ENCODE measurements at places on chromosomes 6 and 20.

- DNase-seq, result no peak
- no peak overlapping the region for H3K27ac ChIP-seq
- no peaks in the 10 kb centered on the region for H3K4me1 ChIP-seq
- H3K36me3 ChIP-seq, result no peaks in the 10 kb centered on the region
- no peaks in the 10 kb centered on the region for H3K27me3 ChIP-seq
Observed at GRCh38 chr6:18477301-18477941, 90.3 kb downstream of the RNF144B start.

- DNase-seq, result no peak
- H3K4me3 ChIP-seq, result no peak overlapping the region
- no peaks in the 10 kb centered on the region for H3K36me3 ChIP-seq
- H3K27ac ChIP-seq, result no peak overlapping the region
Observed at GRCh38 chr6:122760330-122760729, 19.2 kb upstream of the FABP7 start.

GRCh38 chr20:10572853-10573252 lies 100.9 kb downstream of the JAG1 start:
- no peak overlapping the region for H3K27ac ChIP-seq
- H3K4me3 ChIP-seq, result no peak overlapping the region
- no peaks in the 10 kb centered on the region for H3K27me3 ChIP-seq
- no peaks in the 10 kb centered on the region for H3K4me1 ChIP-seq
- no peak for DNase-seq

GRCh38 chr20:51400051-51400926 lies 142.2 kb downstream of the NFATC2 start:
- no peaks in the 10 kb centered on the region for H3K4me1 ChIP-seq
- no peaks in the 10 kb centered on the region for H3K36me3 ChIP-seq
- peak; percentile 38 for DNase-seq
- no peak overlapping the region for H3K4me3 ChIP-seq

- no peak overlapping the region for H3K4me3 ChIP-seq
- DNase-seq, result no peak
- H3K27ac ChIP-seq, result no peak overlapping the region
- no peaks in the 10 kb centered on the region for H3K4me1 ChIP-seq
- no peaks in the 10 kb centered on the region for H3K27me3 ChIP-seq
- H3K36me3 ChIP-seq, result no peaks in the 10 kb centered on the region
Observed at GRCh38 chr6:138397128-138398122, 6.6 kb upstream of the HEBP2 start.

DNA sequence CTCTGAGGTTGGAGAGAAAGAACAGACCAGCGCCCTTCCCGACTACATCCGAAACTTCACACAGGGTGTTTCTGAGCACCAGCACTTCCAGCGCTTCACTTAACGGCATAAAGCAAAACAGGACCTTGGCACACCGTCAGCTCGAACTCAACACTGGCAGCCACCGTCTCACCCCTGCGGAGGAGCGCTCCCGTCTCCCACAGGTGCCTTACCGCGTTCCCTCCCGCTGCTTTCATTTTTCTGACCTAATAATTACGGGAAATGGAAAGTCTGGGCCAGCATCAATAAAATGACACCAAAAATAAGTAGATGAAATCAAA lies 37.7 kb upstream of the SYNJ2 start:
- H3K27me3 ChIP-seq, result no peaks in the 10 kb centered on the region
- no peak for DNase-seq
- H3K4me1 ChIP-seq, result no peaks in the 10 kb centered on the region
- no peaks in the 10 kb centered on the region for H3K36me3 ChIP-seq
- no peak overlapping the region for H3K27ac ChIP-seq

GRCh38 chr6:81708113-81708699 lies 44.3 kb downstream of the TENT5A start:
- no peaks in the 10 kb centered on the region for H3K27me3 ChIP-seq
- DNase-seq, result no peak
- H3K27ac ChIP-seq, result no peak overlapping the region
- H3K36me3 ChIP-seq, result no peaks in the 10 kb centered on the region

- no peak overlapping the region for H3K27ac ChIP-seq
- H3K36me3 ChIP-seq, result no peaks in the 10 kb centered on the region
- DNase-seq, result no peak
- H3K27me3 ChIP-seq, result no peaks in the 10 kb centered on the region
Observed at GRCh38 chr6:45174045-45174444, 154.1 kb upstream of the RUNX2 start.

- H3K27ac ChIP-seq, result no peak overlapping the region
- no peak overlapping the region for H3K4me3 ChIP-seq
- DNase-seq, result no peak
Observed at GRCh38 chr20:36666181-36666740, 20.3 kb upstream of the SLA2 start.

- H3K4me3 ChIP-seq, result peak within 1 kb of the TSS; percentile 94
- peak within 1 kb of the TSS; percentile 99 for H3K27ac ChIP-seq
- H3K27me3 ChIP-seq, result no peaks in the 10 kb centered on the region
- DNase-seq, result peak; percentile 44
Observed at GRCh38 chr6:149317644-149318571, at the start of gene TAB2. TAB2 (plus strand) TSS chr6:149317712; CDS start chr6:149369998, 52,286 bp downstream.

GRCh38 chr6:6317386-6317785 lies 3.1 kb downstream of the F13A1 start:
- no peaks in the 10 kb centered on the region for H3K36me3 ChIP-seq
- no peaks in the 10 kb centered on the region for H3K4me1 ChIP-seq
- H3K4me3 ChIP-seq, result no peak overlapping the region

DNA sequence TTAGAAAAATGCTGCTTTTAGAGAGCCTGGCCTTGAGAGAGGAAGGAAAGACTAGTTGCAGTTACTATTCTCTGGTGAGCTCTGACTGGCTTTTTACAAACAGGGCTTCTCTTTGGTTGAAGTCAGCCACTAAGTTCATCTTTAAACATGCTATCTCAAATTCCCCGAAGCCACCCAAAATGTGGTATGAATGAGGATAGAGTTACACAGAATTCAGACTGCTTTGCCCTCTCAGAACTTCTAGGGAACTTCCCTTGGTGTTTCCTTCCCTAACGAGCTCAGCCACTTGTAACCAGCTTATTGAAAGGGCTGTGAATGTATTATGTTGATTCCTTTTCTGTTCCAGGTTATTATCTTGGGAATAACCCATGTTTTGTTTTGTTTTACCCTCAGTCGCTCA lies 73.5 kb downstream of the EFHC1 start:
- no peak overlapping the region for H3K27ac ChIP-seq
- H3K27me3 ChIP-seq, result no peaks in the 10 kb centered on the region

GRCh38 chr6:105476978-105477377 lies 74.1 kb upstream of the PREP start:
- no peak for DNase-seq
- H3K27ac ChIP-seq, result no peak overlapping the region
- H3K4me3 ChIP-seq, result no peak overlapping the region
- peaks cover 3% of the 10 kb centered on the region for H3K27me3 ChIP-seq

DNA sequence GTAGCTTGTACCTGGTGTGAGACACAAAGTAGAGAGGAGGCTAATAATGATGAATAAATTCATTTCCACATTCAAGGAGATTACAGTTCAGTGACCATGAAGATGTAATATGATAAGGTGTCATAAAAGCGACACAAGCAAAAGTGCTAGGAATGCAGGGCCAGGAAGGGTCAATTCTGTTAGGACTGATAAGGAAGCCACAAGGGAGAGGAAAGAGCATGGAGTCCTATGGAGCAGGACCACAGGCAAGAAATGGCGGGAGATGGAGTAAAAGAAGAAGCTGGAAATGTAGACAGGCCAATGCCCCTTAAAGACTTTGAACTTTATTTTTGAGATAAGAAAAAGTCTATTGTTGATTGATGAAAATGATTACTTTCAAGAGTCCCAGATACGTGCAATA lies 161.8 kb upstream of the KCNK16 start:
- H3K4me3 ChIP-seq, result no peak overlapping the region
- DNase-seq, result no peak
- H3K4me1 ChIP-seq, result no peaks in the 10 kb centered on the region
- no peaks in the 10 kb centered on the region for H3K36me3 ChIP-seq
- H3K27ac ChIP-seq, result no peak overlapping the region
- no peaks in the 10 kb centered on the region for H3K27me3 ChIP-seq

GRCh38 chr6:142088858-142089216 lies 43.9 kb upstream of the GJE1 start:
- no peak for DNase-seq
- H3K4me1 ChIP-seq, result no peaks in the 10 kb centered on the region
- H3K36me3 ChIP-seq, result no peaks in the 10 kb centered on the region

- H3K27me3 ChIP-seq, result peaks cover 87% of the 10 kb centered on the region
- no peak for DNase-seq
- H3K4me3 ChIP-seq, result peak overlapping the region; percentile 66
- H3K4me1 ChIP-seq, result peaks cover 5% of the 10 kb centered on the region
- no peaks in the 10 kb centered on the region for H3K36me3 ChIP-seq
- H3K27ac ChIP-seq, result peak overlapping the region; percentile 89
Observed at GRCh38 chr20:40690836-40691565, 2.0 kb upstream of the MAFB start.

DNA sequence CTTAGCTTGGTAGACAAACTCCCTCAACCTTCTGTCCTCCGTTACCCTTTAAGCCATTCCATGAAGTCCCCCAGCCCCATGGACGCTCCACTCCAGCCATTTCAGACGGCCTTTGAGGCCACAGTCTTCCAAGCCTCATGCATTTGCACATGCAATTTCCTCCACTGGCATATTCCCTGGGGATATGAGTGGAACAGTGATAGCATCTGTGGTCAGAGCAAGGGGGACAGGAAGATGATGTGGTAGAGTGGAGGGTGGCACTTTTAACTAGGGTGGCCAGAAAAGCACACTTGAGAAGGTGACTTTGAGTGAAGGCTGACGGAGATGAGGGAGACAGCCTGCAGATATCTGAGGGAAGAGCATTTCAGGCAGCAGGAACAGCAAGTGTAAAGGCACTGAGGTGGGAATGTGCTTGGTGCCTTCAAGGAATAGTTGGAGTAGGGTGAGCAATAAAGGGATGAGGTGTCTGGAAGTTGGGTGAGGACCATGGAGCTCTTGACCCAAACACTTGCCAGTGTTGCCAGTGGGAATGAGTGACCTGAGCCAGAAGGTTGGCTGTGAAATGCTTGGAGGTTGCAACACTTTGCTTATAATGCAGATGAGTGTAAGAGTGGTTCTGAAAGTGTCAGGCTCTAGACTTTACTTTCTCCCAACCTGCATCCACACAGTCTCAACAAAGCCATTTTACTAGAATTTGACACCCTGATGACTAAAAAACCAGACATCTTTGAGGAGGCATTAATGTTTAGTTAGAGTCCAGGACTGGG lies 275.6 kb upstream of the SUPT3H start:
- no peaks in the 10 kb centered on the region for H3K4me1 ChIP-seq
- no peak overlapping the region for H3K4me3 ChIP-seq
- DNase-seq, result no peak
- H3K36me3 ChIP-seq, result no peaks in the 10 kb centered on the region
- H3K27me3 ChIP-seq, result no peaks in the 10 kb centered on the region

DNA sequence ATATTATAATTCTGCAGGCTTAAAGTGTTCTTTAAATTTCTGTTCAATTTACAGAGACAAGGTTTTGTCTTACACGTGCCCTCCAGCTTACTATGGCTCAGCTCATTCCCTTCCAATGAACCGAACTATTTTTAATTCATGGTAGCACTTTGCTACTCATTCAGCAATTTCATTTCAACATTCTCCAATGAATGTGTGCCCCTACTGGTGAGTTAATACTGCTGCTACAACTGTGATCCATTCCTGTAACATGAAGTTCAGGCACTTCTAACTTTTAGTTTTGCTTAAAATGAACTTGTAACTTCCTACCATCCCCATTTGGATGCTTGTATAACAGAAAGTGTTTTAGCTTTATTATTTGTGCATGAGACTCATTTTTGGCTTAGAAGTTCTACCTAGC lies 99.7 kb downstream of the F13A1 start:
- DNase-seq, result no peak
- H3K36me3 ChIP-seq, result no peaks in the 10 kb centered on the region
- no peak overlapping the region for H3K27ac ChIP-seq
- H3K4me1 ChIP-seq, result no peaks in the 10 kb centered on the region

GRCh38 chr6:123427008-123427407 lies 209.7 kb downstream of the TRDN start:
- H3K27ac ChIP-seq, result no peak overlapping the region
- H3K4me1 ChIP-seq, result no peaks in the 10 kb centered on the region
- no peaks in the 10 kb centered on the region for H3K27me3 ChIP-seq
- H3K36me3 ChIP-seq, result no peaks in the 10 kb centered on the region
- H3K4me3 ChIP-seq, result no peak overlapping the region

DNA sequence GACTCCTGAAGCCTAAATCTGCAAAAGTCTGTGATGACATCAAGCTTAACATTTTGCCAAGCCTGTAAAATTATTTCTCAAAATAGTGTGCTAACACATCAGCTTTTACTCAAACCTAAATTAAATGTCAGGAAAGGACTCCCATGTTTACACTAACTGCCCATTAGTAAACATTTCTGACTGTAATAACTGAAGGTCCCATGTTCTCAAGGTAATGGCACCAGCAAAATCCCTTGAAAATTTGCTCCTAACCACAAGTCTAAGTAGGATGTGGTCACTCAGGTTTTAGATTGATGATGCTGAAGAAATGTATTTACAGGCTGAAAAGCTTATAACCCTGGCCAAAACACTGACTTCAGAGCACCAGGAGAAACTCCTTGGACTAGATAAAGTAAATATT lies 33.0 kb downstream of the BACH2 start:
- H3K4me3 ChIP-seq, result no peak overlapping the region
- H3K27ac ChIP-seq, result no peak overlapping the region
- no peak for DNase-seq

DNA sequence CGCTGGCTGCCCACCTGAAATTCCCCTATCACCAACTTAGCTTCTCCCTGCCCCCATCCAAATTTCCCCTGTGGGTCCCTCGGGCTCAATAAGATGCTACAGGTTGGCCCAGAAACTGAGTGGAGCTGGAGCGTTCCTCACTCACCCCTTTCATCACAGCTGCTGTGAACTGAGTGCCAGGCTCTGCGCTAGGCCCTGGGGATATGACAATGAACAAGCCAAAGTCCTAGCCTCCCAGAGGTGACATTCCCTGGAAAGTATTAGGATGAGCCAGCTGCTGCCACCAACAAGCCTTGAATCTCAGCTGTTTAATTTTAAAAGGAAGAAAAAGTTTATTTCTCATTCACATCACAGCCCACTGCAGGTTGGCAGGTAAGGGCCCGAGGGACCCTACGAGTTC lies 86.6 kb upstream of the EYA2 start:
- peaks cover 34% of the 10 kb centered on the region for H3K27me3 ChIP-seq
- no peak overlapping the region for H3K4me3 ChIP-seq
- no peak overlapping the region for H3K27ac ChIP-seq

DNA sequence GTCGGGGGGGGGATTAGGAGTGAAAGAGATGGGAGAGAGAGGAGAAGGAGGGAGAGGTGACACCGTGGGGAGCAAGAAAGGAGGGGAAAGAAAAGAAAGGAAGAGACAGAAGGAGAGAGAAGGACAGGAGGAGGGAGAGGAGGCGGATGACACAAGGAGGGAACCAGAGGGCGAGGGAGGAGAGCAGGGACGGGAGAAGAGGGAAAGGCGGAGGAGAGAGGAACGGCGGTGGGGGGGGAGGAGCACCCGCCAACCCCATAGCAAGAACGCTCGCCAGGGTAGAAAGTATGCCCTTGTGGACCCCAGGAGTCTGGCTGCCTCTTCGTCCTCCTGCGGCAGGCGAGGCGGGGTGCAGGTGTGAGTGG lies 4.5 kb upstream of the INSM1 start:
- peak overlapping the region; percentile 18 for H3K4me3 ChIP-seq
- peaks cover 9% of the 10 kb centered on the region for H3K4me1 ChIP-seq
- no peaks in the 10 kb centered on the region for H3K36me3 ChIP-seq
- DNase-seq, result no peak

- DNase-seq, result no peak
- H3K4me1 ChIP-seq, result peaks cover 6% of the 10 kb centered on the region
- H3K4me3 ChIP-seq, result no peak overlapping the region
- H3K27me3 ChIP-seq, result no peaks in the 10 kb centered on the region
- no peaks in the 10 kb centered on the region for H3K36me3 ChIP-seq
- H3K27ac ChIP-seq, result no peak overlapping the region
Observed at GRCh38 chr20:58421497-58421850, 32.4 kb downstream of the VAPB start.

Measured in transverse colon (tissue), 4 donors.